ENCODE measurements at places on chromosomes 4 and X.
A peak's percentile ranks its signal among the peaks of the same experiment; 100 is the strongest.

- peak; percentile 25 for DNase-seq
Observed at GRCh38 chrX:38654302-38654701, 93.0 kb downstream of the TSPAN7 start.

DNA sequence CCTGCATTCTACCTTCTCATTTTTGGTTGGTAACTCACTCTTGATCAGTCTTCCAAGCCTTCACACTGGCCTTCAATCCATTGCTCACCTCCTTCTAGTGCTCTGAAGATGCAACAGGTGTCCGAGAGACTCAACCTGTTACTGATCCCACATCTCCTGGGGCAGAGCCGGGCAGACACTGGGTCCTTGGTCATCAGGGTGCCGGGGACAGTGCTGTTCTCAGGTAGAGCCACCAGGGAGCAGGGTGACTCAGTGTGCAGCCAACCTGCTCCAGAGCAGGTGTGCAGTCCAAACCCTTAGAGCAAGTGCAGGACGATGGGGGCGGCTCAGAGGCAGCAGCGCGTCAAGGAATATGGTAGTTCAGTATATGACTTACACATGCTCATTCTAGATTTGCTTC, 188.4 kb downstream of the DHX15 start:
- DNase-seq, result no peak

DNA sequence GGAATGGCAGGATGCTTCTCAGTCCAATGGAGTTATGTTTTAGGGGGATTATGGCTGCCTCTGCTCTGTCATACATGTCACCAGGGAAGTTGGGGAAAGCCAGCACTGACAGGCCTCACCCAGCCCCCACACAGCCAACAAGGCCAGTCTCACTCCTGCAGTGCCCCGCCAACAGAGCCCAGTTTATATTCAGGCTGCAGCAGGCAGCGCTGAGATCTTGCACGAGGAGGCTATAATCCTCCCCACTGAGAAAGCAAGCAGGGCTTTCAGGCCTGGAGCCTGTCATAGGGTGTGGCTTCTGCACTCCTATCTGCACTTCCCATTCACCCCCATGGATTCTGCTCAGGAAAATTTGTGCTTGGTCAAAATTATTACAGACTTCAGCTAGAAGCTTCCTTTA, 25.1 kb downstream of the ADAD1 start:
- no peak for DNase-seq

GRCh38 chr4:126658411-126658810, 974.3 kb upstream of the INTU start:
- DNase-seq, result no peak

DNA sequence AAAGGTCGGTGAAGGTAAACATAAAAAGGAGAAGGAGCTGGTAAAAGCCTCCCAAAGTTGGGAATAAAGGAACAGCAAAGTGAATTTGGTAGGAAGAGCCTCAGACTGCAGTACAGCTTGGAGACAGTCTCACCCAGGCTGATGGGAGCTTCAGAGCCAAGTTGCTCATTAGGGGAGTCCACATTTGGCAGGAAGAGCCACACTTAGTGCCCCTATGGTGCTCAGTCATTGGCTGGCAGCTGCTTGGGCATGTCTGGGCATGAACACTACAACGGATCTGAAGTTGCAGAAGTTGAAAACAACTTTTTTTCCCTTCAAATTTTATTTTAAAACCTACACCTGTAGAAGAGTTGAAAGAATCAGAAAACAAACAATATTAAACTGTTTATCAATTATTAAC, 2497.3 kb downstream of the ARAP2 start:
- DNase-seq, result peak; percentile 28

DNA sequence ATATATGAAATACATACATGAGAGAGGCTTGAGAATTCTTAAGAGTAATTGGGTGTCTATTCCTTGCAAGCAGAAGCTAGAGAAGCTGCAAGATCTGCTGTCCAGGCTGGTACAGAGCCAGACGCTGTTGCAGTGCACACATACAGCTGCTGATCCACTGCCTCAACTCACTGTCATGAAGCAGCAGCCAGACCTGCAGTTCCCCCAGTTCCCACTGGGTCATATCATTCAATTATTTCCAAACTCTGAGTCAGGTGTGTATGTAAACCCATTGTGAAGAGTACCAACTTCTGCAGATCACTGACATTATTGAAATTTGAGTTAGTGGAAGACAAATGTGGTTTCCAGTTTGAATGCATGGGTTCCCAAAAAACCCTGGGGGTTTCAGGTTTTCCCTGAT, 1212.8 kb upstream of the ADGRL3 start:
- no peak for DNase-seq

DNA sequence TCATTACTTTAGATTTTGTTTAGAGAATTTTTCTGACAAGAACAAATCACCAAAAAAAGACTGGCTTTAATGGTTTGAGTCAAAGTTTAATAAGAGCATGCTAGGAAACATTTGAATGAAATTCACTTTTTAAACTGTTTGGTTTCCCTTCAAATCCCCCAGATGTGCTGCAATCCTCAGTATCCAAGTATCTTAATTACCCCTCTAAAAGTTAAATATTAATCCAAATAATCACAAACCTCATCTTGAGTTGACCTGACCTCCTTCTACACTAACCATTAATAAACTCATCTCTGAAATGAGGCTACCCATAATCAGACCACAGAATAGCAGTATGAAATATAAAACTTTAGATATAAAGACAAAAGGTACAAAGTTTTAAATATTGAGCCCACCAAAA, 10.1 kb downstream of the DHX15 start:
- DNase-seq, result no peak
